BJ (cell line): ENCODE measurements at places on chromosomes 6 and 20.
A peak's percentile ranks its signal among the peaks of the same experiment; 100 is the strongest.

- no peak for DNase-seq
These were observed 634 bp downstream of the AHI1 start for GRCh38 chr6:135496800-135497411.

- no peak for DNase-seq
These were observed 1.2 kb downstream of the TGIF2 start for GRCh38 chr20:36574366-36575135.

- DNase-seq = no peak
These were observed 299.1 kb upstream of the PRDM1 start for GRCh38 chr6:105786890-105787655.

GRCh38 chr20:47710665-47711045 lies 74.6 kb downstream of the SULF2 start:
- DNase-seq = no peak

- DNase-seq = no peak
These were observed 192.5 kb upstream of the ECI2 start for GRCh38 chr6:4327841-4328240.

DNA sequence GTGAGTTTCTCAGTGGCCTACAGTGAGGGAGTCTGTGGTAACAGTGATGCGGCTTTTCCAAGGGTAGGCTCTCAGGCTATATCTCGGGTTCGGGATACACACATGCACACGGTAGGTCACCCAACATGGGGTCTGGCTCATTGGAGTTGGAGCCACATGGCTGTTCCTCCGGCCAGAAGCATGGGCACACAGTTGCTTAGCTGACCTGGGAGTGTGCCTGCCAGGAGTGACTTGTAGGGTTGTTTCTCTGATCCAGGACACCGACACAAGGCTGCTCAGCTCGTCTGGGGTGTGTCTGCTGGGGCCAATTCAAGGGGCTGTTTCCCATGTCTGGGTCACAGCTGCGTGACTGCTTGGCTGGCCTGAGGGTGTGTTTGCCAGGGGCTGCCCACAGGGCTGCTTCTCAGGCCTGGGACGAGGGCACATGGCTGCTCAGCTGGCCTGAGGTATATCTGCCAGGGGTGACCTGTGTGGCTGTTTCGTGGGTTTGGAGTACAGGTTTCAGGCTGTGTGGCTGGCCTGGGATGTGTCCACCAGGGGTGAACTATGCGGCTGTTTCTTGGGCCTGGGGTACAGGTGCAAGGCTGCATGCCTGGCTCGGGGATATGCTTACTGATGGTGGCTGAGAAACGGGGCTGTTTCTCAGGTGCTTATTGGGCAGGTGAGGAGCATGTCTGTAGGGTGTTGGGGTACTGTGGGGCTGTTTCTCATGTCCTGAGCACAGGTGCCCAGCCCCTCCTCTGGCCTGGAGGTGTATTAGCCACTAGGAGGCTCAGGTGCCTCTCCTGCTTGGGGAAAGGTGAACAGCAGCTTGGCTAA lies 15.2 kb downstream of the KIF25 start:
- DNase-seq = no peak

DNA sequence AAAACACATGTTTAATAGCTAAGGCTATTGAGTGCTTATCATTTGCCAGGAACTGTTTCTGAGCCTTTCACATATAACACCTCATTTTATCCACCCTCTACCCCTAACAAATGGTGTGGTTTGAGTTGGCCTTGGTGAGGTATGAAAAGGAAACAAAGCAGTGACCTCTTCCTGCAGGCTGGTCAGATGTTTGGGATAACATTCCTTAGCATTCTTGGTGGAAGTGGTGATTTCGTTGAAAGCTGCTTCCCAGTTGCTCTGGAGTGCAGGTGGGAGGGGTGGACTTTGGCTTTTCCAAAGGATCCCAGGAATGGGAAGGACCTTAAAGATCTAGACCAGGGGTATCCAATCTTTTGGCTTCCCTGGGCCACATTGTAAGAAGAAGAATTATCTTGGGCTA lies 41.3 kb downstream of the CARMIL1 start:
- no peak for DNase-seq

DNA sequence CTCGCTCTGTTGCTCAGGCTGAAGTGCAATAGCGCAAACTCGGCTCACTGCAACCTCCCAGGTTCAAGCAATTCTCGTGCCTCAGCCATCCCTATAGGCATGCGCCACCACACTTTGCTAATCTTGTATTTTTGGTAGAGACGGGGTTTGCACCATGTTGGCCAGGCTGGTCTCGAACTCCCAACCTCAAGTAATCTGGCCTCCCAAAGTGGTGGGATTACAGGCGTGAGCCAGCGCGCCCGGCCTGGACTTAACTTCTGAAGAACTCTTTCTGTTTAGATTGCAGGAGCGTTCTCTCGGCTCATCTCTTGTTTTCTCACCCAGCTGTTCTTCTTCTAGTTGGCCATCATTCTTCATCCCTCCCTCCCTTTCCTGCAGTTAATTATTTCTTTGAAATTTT lies 30.3 kb downstream of the GTF2H5 start:
- DNase-seq = no peak

DNA sequence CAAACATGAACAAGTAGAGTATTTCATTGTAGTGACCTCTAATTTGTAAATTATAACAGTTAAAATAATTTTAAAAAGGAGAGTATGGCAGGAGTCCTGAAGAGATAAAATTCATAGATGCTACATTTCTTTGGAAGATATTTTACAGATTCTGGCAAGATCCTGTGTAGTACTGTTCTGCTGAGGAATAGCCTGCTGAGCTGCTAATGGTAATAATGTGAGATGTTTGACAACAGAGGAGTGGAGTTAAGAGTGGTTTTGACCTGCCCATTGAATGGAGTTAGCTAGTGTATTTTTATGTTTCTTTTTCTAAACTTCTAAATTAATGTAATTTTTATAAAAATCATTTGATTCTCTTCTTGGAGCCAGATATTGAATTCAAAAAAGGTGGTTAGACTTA lies 11.8 kb downstream of the CLVS2 start:
- DNase-seq = no peak

GRCh38 chr6:36683145-36683655 lies 4.7 kb downstream of the CDKN1A start:
- DNase-seq = no peak

DNA sequence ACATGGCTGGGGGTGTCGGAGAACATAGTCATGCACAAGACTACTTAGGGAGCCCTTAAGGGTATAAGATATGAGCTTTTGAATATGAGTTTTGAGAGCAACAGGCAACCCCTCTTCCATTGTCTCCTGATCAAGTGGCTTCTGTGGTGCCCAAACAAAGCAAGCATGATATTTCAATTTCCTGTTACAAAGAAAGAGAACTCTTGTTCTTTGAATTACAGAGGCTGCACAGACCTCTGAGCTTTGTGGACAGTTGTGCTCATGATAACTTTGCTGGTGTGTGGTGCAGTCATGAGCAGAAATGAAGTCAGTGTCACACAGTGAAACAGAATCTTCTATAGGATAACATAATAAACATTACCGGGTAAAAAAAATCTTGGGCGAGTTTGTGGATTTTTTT lies 66.8 kb upstream of the THEMIS start:
- DNase-seq = no peak

GRCh38 chr6:7534192-7534591 lies 7.3 kb upstream of the DSP start:
- DNase-seq = no peak

GRCh38 chr20:8837396-8837795 lies 231.5 kb upstream of the PLCB4 start:
- peak; percentile 68 for DNase-seq

DNA sequence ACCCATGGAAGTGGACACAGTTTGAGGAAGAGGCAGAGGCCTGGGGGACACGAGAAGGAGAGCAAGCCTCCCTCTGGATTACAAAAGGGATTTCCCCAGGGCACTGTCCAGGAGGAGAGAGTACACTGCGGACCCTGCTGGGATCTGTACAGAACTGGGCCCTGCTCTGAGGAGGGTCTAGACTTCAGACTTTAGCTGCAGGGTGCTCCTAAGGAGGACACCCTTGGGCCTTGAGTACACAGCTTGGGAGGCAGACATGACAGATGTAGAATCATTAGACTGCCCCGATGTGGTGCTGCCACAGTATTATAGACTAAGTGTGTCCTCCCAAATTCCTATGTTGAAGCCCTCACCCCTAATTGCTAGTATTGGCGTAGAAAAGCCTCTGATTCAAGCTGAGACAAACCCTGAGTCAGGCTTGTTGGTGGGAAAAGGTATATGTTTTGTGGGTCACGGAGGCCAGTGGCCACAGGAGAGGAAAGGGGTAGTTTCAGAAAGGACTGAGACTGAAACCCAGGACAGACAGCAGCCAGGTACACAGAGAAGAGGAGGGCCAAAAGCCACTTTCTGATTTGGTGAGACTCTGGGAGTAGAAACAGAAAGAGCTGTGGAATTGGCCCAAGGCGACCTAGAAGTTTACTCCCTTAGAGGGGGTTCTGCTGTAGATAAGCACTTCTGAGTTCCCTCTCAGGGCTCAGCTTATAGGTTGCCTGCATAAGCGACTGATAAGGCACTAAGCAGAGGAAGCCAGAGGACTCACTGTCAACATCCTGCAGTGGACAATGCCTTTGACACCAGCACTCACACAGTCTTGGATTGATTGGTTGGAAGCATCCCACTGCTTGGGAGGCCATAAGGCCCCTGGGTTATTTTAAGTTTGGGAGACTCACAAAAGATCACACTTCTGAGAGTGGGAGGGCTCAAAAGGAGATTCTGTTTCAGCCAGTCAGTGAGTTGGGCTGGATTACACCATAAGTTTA lies 16.5 kb upstream of the SH3BGRL2 start:
- DNase-seq = no peak

DNA sequence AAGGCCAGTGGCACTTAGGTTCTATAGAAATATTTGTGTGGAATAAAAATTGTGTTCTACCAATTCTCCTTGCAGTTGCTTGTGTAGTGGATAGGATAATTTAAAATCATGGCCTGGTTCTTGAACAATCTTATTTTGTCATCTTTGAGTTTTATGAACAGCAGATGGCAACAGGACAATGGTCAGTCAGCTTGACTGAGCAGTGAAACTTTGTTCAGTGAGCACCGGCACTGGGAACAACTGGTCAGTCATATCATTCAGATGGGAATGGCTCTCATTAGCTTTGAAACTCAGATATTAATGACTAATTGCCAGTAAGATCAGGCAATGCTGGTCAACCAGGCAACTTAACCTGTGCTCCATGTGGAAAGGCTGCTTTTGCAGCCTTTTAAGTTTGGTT lies 129.2 kb downstream of the BCKDHB start:
- no peak for DNase-seq

- DNase-seq = no peak
These were observed 12.0 kb downstream of the PANK2 start for GRCh38 chr20:3901028-3901705.

DNA sequence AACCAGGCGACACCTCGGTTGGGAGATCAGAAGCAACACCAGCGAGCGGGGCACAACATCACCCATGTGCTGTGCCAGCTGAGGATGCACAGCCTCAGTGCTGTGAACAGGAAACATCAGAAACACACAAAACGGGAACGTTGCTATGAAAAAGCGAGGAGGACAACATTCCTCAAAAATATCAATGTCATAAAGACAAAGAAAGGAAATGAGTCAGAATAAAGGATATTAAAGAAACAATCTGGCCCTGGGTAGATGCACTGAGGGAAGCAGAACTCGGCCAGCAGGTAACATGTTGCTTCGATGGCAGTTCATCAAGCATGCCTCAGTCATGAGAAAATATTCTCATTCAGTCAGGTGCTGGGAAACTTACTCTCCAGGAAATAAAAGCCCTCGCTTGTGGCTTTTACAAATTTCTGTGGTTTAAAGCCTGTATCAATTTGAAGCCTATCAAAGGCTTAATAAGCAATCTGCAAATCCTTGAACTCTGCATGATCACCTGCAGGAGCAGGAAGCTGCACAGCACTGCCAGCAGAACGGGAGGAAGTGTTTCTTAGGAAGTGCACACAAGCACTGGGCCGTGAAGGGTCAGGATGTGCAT lies 77.5 kb downstream of the GINS1 start:
- DNase-seq = no peak

DNA sequence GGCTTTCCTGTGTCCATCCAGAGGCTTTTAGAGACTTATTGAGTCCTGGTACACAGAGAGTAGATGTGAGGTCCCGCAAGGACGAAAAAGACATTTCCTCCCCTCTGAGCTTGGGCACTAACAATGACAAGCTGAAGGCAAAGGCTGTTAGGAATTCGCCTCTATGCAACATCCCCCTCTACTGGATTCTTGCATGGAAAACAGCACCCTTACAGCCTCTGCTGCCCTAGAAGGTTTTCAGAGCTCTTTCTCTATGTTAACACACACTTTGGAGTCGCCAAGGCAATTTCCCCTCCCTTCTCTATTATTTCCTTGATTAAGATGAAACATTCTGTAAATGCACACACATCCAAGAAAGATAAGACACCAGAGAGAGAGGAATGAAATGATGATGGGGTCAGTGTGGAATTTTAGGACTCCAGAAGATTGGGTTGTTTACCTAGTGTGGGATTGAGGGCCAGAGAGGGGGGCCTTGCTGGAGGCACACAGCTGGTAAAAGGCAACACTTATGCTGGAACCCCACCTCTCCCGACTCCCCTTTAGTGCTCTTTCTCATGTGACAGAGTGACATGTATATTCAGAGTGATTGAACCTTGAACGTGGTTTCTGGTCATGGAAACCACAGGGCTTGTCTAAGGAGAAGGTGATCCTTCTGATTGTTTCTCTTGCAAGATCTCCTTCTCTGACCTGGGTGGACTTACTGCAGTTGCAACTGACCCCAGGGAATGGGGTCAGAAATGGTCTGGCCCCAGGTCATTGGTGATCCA lies 300.7 kb downstream of the CLIC5 start:
- DNase-seq = no peak

GRCh38 chr6:147986846-147987245 lies 355.8 kb upstream of the SASH1 start:
- DNase-seq = no peak

DNA sequence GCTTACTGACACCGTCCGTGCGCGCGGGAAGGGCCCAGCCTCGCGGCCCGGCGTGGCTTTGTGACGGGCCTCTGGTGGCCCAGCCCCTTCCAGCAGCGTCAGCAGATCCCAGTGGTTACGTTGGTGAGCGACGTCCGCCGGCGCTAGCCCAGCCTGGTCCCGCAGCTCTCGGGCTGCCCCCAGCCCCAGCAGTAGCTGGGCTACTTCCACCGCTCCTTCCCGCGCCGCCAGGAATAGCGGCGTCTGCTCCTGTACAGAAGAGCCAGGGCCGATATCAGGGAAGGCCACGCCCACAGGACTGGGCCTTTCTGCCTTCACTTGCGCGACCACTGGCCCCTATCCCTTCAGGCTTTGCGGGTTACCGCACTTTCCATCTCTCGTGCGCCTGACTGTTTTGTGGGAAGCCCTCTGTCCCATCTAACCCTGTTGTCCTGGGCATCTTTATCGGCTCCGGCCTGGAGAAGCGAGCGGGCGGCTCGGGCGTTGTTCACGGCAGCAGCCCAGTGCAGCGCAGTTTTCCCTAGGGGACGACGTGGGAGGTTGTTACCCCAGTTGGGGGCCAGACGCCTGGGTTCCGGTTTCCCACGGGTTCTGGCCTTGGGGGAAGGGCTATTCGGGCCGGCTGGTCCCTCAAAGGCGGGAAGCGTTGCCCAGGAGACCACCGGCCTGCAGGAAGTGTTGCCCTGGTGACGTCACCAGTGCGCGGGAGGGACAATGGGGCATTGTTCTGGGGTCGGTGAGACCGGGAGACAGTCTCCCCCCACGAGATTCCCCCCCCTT lies 3.6 kb upstream of the GPSM3 start:
- DNase-seq = no peak

GRCh38 chr20:17357238-17357637 lies 130.4 kb downstream of the PCSK2 start:
- DNase-seq = no peak
